Substantia nigra (tissue), 51 donors: ENCODE measurements at places on chromosomes 7 and 10.

GRCh38 chr7:107559864-107560263 lies 3.9 kb downstream of the COG5 start:
- DNase-seq = no peak

DNA sequence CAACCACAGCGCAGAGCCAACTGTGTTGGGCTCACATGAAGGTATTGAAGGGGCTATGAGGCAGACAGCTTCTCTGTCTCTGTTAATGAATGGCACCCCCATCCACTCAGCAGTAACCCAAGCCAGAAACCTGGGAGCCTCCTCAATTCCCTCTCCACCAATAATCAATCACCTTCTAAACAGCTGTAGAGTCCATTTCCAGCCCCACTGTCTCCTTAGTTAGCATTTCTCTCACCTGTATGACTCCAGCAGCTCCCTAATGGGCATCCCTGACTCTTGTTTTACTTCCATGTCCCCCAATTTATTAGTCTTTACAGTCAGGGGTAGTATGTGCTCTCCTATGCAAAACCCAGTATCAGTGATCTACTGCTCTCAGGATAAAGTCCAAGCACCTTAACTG lies 6.9 kb downstream of the SRI start:
- no peak for DNase-seq

DNA sequence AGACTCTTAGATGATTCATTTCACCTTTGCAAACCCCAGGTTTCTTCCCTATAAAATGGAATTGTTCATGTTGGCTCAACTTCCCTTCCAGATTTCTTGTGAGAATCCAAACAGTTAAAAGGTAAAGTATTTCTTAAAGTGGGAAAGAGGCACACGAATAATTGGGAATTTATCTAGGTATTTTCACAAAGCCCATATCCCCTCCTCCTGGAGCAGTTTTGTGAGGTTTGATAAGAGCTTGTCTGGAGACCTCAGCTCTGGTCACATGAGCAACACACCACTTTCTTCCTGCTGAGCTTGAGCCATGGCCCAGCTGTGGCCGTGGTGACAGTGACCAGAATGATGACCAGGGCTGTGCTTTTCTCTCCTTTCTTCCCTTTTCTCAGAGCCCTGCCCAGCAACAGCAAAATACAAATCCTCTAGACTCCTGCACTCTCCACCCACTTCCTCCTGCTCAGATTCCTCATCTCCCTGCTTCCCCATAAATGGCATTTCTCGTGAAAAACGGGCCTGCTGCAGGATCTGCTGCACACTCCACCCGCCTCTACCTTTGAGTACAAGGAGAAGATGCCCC lies 87.7 kb downstream of the PIK3CG start:
- DNase-seq = no peak

GRCh38 chr7:130927062-130927461 lies 193.1 kb upstream of the KLF14 start:
- DNase-seq = no peak

GRCh38 chr10:47372726-47373125 lies 11.4 kb downstream of the ZNF488 start:
- no peak for DNase-seq

- no peak for DNase-seq
These were observed 85.0 kb downstream of the HERC4 start for GRCh38 chr10:67990093-67990492.

- DNase-seq = no peak
These were observed 25.6 kb downstream of the SCD start for GRCh38 chr10:100372415-100373297.
